ENCODE measurements at places on chromosomes 11 and 22.
A peak's percentile ranks its signal among the peaks of the same experiment; 100 is the strongest.

DNA sequence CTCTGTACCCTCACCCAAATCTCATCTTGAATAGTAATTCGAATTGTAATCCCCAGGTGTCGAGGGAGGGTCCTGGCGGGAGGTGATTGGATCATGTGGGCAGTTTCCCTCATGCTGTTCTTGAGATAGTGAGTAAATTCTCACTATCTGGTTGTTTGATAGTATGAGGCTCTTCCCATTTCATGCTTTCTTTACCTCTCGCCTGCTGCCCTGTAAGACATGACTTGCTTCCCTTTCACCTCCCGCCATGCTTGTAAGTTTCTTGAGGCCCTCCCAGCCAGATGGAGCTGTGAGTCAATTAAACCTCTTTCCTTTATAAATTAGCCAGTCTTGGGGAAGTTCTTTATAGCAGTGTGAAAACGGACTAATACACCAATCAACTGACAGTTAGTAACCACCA lies 60.1 kb downstream of the FAM76B start:
- DNase-seq: no peak

DNA sequence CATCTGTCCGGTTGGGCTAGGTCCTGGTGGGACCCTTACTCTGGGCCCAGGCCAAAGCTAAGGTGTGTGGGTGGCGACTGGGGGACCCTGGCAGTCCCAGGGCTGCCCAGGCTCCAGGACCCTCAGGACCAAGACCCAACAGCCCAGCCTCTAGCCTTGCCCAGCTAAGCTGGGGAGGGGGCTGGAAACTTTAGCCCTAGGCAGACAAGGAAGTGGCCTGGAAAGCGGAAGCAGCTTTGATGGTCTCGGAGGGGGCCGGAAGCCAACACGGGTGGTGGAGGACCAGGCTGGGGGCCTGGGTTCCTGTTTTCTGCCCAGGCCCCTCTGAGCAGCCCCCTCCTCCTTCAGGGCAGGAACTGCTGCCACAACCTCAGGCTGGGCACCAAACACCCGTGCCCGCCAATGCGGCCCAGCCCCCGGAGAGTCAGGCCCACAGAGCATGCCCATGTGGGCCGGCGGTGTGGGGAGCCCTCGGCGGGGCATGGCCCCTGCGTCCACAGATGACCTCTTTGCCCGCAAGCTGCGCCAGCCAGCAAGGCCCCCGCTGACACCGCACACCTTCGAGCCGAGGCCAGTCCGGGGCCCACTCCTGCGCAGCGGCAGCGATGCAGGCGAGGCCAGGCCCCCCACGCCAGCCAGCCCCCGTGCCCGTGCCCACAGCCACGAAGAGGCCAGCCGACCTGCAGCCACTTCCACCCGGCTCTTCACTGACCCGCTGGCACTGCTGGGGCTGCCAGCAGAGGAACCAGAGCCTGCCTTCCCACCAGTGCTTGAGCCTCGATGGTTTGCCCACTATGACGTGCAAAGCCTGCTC lies 2.8 kb downstream of the SIPA1 start:
- no peak for DNase-seq

- no peak for DNase-seq
Observed at GRCh38 chr11:9669954-9670353, 6.1 kb downstream of the SWAP70 start.

DNA sequence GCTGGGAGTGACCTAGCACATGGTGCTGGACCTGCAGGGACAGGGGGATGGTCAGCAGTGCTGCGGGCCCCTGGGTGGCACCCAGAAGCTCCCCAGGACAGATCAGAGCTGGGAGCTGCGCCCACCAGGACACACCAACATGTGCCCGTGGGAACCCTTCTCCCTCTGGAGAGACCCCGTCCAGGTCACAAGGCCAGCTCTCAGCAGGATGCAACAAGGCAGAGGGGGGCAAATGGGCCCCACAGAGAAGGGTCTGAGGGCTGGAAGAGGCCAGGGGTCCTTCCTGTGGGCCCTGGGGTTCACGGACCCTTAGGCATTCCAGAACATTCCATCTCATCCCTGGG lies 6.2 kb downstream of the DUSP8 start:
- DNase-seq: no peak

DNA sequence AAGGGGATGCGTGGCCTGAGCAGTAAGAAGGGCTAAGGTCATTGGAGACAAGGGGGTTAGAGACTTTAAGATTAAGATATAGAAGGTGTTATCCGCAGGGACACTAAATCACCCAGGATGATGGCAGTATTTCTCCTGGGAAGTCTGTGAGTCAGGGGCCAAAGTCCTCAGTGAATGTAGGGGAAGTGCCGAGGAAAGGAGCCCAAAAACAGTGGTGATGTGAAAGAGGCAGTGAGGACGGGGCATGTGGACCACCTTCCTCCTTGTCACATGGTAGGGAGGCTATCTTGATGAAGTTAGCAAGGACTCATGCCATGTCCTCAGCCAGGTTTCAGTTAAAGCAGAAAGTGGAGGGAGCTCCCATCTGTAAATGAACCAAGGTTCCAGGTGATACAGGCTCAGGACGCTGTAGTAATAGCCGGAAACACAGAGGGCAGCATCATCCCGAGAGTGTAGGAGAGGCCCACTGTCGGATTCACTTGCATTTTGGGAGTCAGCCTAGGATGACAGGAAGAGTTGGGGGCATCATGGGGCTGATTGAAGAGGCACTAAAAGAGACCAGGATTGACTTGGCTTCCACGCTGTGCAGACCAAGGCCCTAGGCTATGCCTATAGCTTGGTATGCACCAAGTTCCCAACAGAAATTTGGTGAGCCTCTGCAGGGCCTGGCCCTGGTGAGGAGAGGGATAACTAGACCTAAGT lies 33.5 kb downstream of the WEE1 start:
- DNase-seq: no peak

- DNase-seq: no peak
Observed at GRCh38 chr11:78381865-78382264, 35.8 kb downstream of the GAB2 start.

DNA sequence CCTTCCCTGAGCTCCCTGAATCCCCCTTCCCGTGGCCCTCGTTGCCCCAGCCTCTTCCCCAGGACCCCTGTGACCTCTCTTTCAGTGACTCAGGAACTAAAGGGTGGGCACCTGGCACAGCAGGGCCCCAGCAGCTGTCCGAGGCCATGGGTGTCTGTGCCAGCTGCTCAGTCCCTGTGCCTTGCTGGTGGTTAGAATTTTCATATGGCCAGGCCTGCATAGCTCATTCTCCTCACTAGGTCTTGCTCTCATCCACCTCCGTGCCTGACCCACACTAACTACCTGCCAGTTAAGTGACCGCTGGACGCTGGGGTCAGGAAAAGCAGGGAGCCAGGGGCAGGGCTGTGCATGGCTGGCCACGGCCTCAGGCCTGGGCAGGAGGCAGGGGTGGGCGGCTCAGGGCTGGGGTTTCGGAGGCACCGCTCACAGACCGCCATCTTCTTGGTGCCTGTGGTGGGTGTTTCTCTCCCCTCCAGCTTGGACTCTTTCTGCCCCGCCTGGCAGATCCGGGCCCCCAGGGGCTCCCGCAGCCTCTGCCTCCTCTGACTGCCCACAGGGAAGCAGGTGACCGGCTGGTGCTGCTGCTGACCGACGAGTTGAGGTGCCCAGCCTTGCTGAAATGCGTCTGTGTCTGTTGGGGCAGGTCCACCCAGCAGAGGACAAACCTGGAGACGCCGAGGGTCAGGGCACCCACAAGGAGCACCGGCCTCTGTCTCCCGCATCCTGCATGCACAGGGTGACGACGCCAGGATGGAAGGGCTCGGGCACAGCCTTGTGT lies 20.3 kb downstream of the MRGPRD start:
- no peak for DNase-seq

DNA sequence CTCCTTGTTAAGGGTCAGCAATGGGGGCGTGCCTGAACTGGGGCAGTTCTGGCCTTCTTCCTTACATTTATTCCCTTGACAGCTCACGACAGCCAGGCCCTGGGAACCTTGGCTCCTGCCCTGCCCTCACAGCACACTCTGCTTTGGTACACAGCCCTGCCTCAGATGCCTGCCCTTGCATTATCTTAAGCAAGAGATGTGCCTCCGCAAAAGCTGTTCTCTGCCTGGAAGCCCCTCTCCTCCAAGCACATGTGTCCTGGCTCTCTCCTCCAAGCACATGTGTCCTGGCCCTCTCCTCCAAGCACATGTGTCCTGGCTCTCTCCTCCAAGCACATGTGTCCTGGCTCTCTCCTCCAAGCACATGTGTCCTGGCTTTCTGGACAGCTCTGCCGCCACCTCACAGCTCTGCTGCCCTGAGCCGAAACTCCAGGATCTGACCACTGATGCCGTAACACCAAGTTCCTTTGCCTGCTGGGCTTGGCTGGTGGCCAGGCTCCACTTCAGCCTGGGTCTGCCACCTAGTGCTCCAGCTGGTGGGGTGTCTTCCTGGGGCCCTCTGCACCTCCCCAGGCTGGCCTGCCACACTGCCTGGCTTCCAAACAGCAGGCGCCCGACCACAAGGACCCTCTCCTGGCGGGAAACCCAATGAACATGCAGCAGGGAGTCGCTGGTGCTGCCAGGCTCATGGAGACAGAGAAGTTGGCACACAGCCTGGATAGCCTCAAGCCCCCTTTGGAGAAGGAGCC lies 53.0 kb downstream of the SCUBE1 start:
- no peak for DNase-seq

DNA sequence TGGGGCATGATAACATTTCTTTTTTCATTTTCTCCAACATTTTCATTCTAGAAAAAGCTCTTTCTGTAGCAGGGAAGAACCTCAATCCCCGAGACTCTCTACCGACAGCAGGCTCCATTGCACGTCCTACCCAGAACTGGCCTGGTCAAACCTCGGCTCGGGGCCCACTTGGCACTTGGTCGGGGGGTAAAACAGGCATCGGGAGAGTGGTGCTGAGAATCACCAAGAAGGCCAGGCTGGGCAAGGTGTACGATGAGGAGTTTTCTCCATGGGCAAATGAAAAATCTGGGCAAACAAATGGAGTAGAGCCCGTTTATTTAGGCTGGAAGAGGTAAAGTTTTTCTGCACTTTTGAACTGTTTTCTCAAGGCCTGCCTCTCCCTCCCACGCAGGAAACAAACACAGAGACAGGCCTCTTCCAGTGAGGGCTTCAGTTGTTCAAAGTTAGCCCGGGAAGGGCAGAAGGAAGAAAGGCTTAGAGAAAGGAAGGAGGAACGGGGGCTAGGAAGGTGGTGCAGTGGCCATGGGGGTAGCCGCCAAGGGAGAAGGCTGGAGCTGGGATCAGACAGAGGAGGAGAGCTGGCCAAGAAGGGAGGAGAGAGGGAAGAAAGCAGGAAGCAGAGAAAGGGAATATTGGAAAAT lies 87.6 kb downstream of the ETS1 start:
- no peak for DNase-seq

DNA sequence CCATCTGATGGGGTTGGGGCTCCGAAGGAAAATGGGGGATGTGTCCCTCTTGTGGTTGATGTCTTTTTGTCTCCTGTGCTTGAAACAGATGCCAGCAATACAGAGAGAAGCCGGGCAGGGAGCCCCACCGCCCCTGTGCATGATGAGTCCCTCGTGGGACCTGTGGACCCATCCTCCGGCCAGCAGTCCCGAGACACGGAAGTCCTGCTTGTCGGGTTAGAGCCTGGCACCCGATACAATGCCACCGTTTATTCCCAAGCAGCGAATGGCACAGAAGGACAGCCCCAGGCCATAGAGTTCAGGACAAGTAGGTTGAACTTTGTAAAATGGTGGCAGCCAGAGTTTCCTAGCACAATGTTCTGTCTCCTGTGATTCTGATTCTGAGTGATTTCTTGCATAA lies 91.7 kb upstream of the OR4B1 start:
- no peak for DNase-seq

- peak; percentile 62 for DNase-seq
Observed at GRCh38 chr11:75635066-75635862, 33.6 kb downstream of the MAP6 start.

DNA sequence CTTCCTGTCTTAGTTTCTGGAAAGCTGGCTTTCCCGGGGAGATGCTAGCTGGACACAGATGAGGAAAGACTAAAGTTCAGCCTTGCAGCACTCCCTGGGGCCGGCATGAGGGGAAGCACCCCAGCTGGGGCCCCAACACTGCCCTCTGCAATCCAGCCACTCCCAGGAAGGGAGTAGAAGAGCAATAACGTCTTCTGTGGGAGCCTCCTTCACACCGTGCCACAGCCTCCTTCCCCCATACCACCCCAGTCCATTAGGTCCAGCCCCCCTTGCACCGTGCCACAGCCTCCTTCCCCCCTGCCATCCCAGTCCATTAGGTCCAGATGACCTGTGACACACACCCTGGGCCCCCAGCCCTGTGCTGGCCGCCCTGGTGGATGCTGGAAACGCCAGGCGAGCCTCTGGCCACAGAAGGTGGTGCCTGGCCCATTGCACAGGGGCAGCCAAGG lies 44.1 kb upstream of the PRDM11 start:
- DNase-seq: no peak

- no peak for DNase-seq
Observed at GRCh38 chr11:19861171-19861570, 148.5 kb downstream of the NAV2 start.

Data from SHP77 treated with DMSO at 0.1 percent for 48 hours (cell line).